ENCODE measurements at places on chromosomes 3 and 15.

DNA sequence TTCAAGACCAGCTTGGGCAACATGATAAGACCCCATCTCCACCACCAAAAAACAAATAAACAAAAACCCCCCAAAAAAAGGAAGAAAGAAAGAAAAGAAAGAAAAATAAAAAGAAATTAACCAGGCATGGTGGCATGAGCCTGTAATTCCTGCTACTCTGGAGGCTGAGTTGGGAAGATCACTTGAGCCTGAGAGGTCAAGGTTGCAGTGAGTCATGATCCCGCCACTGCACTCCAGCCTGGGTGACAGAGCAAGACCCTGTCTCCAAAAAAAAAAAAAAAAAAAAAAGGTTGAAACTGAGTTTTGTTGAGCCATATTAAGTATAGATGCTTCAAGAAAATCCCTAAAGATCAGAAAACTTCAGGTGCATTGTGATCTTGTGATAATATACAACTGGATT is 217.3 kb upstream of the LRRFIP2 start:
- no peak for DNase-seq

GRCh38 chr3:62415312-62415801 is 42.0 kb upstream of the FEZF2 start:
- DNase-seq: no peak

DNA sequence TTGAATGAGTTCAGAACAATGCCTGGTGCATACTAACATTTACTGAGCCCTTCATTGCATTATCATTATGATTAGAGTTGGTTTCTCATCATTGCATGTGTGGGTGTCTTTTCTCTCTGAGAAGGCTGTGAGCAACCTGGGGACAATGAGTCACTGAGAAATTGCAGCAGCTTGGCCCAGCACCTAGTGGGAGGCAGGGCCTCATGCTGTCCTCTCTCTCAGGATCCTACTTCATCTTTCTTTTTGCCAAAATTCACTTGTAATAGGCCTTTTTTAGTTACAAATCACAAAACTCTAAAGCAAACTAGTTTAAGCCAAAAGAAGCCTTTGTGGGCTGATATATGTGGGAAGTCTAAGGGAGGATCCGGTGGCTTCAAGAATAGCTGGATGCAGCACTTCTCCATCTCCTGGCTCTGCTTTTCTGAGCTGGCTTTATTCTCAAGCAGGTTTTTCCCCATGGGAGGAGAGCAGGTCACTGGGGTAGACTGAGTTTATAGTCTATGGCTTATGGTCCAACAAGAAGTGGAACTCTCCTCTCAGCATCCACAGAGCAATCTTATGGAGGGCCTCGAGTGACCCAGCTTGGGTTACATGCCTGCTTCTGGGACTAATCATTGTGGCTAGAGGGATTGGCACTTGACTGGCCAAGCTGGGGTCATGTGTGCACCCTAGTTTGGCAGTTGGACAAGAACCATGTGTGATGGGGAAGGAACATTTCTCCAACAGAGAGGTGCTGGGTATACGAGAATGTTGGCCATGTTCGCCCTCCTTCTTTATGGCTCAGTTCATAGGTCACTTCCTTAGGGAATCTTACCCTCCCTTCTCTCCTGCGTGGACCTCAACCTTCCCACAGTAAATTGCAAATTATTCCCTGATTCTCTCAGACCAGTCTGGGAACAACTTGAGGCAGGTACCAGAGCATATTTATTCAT is 8.7 kb upstream of the CAMK1 start:
- DNase-seq: no peak

DNA sequence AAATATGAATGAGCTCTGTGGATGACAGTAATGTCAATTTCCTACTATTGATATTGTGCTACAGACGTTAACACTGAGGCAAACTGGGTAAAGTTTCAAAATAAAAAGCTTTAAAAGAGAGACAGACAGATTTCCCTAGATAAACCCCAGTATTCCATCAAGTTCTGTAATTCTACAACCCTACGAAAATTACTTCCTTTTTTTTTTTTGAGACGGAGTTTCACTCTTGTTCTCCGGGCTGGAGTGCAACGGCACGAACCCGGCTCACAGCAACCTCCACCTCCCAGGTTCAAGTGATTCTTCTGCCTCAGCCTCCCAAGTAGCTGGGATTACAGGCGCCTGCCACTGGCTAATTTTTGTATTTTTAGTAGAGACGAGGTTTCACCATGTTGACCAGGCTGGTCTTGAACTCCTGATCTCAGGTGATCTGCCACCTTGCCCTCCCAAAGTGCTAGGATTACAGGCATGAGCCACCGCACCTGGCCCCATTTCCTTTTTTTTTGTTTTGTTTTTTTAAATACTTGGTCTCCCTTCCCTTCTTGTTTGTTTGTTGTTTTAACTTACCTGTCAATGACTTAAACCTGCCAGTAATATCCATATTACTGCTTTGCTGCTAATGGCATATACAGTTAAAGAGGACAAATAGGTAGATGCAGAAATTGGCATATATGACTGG is 57.2 kb downstream of the CBLB start:
- no peak for DNase-seq

DNA sequence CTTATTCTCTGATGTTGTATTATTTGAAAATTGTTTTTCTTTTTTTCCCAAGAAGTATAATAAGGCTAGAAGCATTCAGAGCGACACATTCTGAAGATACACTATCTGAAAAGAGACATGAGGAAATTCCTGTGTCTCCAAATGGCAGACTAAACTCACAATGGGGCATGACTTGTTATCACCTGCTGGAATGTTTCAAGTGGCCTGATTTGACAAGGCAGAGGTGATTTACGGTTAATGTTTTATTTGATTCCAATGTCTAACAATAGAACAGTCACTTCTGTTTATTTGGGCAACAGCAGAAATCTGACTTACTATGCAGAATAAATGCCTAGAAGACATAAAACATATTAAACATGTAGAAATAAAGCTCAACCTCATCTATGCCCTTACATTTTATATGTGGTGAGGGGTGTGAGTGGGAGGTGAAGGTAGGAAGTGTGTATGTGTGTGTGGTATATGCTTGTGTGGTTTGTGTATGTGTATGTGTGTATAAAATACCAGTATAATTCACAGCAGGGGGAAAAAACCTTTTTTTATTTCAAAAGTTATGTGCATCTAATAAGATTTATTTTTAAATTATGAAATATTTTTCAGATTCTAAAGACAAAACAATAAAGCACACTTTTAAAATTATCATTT is 1051.7 kb downstream of the ROBO2 start:
- DNase-seq: no peak

DNA sequence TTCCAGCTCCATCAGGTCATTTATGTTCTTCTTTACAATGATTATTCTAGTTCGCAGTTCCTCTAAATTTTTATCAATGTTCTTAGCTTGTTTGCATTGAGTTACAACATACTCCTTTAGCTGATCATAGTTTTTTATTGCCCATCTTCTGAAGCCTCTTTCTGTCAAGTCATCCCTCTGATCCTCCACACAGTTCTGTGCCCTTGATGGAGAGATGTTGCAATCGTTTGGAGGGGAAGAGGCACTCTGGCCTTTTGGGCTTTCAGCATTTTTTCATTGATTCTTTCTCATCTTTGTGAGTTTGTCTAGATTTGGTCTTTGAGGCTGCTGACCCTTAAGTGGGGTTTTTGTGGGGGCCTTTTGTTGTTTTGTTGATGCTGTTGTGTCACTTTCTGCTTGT is 234.6 kb upstream of the CBLB start:
- DNase-seq: no peak

DNA sequence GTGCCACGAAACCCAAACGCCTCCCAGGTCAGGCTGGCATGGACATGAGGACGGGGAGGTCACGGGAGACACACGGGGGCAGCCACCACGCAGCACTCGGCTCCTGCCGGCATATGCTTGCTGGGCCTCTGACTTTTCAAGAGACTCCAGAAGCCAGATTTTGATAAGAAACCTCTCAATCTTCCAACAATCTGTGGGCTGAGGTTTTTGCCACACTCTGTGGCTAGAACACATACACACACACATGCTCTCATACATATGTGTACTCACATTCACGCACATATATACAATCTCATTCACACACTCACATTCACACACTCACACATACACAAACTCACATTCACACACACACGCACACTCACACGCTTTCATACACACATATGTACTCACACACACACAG is 86.7 kb upstream of the LINGO1 start:
- no peak for DNase-seq

GRCh38 chr3:126858887-126859286 is 124.0 kb upstream of the PLXNA1 start:
- DNase-seq: no peak

- DNase-seq: no peak
These were observed 124.7 kb downstream of the NEDD4 start for GRCh38 chr15:55868707-55869106.

GRCh38 chr3:62134061-62134496 is 239.3 kb downstream of the FEZF2 start:
- DNase-seq: no peak

DNA sequence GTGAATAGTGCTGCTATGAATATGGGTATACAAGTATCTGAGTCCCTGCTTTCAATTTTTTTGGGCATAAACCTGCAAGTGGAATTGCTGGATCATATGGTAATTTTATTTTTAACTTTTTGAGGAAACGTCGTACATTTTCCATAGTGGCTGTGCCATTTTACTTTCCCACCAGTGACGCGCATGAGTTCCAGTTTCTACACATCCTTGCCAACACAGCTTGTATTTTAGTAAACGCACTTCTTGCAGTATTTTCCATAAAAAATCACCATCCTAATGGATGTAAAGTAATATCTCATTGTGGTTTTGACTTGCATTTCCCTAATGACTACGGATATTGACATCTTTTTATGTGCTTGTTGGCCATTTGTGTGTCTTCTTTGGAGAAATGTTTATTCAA is 105.0 kb downstream of the NFKBIZ start:
- DNase-seq: no peak

DNA sequence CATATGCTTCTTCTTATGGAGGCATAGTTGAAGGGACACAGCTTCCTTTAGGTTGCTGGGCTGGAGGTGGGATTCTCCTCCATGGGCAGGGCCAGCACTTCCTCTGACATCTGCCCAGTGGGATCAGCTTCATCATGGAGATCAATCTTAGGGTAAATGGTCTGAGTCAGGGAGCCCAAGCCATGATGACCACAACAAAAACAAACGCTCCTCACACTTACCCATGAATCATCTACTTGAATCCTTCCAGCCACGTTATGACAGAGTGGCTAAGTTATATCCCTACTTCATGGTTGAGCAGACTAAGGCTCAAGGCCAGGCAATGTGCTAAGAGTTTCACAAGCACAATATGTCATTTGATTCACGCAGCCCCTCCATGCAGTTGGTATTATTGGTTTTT is 87.2 kb upstream of the NMNAT3 start:
- DNase-seq: no peak

- no peak for DNase-seq
These were observed 596.3 kb downstream of the ZIC1 start for GRCh38 chr3:148005456-148005855.

DNA sequence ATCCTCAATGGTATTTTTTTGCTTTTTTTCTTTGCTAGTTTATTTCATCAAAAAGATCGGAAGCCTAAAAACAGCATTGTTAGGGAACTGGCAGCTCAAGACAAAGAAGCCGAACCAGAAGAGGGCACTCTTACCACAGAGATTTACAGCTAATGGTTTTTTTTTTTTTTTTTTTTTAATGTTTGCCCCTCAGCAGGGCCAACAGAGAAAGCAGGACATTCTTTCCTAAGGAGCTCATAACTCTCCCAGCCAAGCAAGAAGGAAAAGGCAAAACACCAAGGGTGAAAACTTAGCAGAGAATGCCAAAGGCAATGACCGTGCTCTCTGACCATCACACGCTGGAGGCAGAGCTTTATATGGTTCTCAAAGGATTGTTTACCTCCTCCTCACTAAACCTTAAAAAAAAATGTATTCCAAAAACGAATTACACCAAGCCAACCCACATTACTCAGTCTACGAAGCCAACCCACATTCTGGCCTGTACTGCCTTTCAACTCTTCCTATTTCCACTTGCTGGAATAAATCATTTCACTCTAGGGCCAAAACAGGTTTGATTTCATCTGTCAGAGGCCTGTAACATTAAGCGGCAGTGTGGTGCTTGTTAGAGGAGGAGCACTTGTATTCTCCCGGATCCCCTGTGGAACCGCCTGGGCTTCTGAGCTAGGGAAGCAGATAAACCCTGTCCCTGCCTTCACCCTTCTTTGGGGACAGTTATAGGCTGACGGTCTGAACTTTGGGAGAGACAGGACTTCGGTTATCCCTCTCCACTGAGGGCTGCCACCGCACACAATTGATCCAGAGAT is 35.6 kb upstream of the GYG1 start:
- no peak for DNase-seq

- DNase-seq: no peak
These were observed 1.6 kb upstream of the IMP3 start for GRCh38 chr15:75641603-75642002.

- DNase-seq: no peak
These were observed 2.2 kb downstream of the SCAMP5 start for GRCh38 chr15:74997543-74997942.
